ENCODE measurements at places on chromosomes 4 and X.
A peak's percentile ranks its signal among the peaks of the same experiment; 100 is the strongest.

- no peak for DNase-seq
Observed at GRCh38 chr4:76857074-76857409, 40.9 kb downstream of the SOWAHB start.

GRCh38 chr4:2469192-2469984 is 482 bp downstream of the RNF4 start:
- DNase-seq, result peak; percentile 67

DNA sequence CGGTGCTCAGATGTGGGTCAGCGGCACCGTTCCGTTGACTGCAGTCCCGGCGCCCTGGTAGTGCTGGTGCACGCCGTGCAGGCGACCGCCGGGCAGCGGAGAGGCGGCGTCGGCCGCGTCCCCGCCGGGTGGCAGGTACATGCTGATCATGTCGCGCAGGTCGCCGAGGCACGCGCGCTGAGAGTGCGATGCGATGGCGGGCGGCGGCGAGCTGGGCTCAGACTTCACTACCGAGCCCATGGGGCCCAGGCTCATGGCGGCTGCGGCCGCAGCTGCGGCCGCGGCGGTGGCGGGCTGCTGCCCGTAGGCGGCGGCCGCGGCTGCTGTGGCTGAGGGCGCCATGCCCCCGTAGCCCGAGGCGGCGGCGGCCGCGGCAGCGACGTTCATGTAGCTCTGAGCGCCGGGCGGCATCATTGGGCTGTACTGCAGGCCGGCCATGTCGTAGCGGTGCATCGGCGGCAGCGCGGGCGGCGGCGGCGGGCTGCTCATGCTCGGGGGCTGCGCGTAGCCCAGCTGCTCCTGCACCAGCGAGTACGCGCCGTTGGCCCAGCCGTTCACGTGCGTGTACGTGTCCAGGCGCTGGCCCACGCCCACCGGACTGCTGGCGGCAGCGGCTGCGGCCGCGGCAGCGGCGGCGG is 1.0 kb downstream of the SOX3 start:
- no peak for DNase-seq

- peak; percentile 37 for DNase-seq
Observed at GRCh38 chr4:150010525-150011126, 67.6 kb upstream of the DCLK2 start.

- DNase-seq, result no peak
Observed at GRCh38 chrX:138923805-138924204, 212.3 kb upstream of the FGF13 start.

DNA sequence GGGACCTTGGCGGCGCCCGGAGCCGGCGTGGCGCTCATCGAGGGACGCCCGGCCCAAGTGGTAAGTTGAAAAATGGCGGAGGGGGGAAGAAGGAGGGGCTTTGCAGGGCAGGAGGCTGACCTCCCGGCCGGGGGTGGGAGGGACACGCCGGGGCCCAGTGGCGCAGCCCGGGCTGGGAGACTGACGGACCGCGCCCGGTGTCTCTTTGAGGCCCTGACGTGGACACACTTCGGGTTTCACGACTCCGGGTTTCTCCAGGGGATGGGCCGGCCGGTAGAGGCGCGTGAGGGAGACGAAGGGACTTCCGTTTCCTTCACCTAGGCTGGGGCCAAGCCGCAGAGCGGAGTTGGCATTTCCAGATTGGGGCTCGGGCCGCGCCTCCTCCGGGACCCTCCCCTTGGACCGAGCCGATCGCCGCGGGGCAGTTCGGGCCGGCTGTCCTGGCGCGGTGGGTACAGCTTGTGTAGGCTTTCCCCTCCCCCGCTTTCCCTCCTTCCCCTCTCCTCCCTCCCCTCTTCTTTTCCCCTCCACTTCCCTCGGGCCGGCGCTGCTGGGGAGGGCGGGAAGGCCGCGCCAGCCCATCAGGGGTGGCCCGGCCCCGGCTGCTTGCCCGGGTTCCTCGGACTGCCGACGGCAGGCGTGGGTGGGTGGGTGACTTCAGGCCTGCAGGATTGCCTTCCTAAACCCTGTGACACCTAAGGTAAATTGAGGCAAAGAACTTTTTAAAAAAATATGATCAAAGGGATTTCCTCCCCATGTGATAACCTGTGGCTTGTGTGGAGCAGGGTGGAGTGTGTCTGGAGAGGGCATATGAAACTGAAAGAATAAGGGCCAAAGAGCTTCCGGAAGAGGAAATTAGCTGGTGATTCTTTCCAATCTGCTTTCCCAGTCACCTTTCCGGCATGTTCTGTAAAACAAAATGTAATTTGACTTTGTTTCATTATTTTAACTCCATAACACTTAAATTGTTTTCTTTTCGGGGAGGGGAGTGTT is at the start of gene XIAP:
TSS of gene XIAP (plus strand) at position 208 of the 993 bp plus-strand sequence. CDS start 25,610 bp downstream, outside the sequence.
- peak; percentile 75 for DNase-seq

DNA sequence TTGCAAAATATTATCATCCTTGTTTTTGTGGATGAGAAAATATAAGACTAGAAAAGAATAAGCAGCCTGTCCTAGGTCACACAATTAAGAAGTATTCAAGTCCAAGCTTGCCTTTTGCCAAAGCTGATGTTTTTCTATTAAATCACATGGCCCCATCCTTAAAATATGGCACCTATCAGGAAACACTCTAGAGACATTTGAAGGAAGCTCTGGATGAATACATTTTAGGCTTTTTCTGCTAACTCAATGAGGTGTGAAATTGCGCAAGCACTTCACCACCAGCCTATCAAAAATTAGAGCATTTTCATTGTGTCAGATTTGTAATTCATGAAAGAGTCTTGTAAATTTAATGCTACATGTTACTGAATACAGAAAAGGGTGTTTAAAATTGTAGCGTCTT is 251.1 kb upstream of the MAD2L1 start:
- DNase-seq, result no peak

DNA sequence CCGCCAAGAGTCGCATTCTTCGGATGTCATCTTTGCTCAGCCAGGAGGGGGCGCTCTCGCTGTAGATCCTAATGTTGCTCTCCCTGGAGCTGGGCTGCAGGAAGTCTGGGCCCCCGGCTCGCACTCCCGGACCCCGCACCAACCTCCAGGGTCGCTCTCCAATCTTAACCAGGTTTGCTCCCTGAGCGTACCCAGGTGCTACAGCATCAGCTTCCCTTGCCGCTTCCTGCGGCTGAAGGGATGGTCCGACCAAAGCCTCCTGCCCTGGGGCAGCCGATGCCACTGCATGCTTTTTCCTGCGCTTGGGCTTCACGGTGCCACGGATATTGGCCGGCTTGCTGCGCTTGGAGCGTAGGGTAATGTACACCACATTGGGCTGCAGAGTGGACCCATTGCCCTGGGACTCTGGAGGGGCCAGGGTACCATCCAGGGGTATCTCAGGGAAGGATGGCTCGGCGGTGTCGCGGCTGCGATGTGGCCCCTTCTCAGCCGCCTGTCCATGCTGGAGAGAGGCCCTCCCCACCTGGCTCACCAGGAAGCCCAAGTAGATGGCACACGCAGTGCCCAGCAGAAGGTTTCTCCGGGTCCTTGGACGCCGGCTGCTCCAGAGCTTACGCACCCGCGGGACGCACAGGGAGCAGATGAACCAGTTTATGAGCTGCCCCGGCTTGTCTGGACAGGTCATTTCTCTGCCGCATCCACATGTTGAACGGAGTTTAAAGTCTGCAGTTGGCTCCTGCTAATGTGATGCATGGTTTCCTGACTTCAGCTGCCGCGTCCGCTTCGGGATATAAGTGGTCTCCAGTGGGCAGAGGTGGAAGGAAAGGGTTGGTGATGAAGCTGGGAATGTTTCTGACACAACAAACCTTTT is 1.9 kb downstream of the GASK1B start:
- DNase-seq, result no peak

DNA sequence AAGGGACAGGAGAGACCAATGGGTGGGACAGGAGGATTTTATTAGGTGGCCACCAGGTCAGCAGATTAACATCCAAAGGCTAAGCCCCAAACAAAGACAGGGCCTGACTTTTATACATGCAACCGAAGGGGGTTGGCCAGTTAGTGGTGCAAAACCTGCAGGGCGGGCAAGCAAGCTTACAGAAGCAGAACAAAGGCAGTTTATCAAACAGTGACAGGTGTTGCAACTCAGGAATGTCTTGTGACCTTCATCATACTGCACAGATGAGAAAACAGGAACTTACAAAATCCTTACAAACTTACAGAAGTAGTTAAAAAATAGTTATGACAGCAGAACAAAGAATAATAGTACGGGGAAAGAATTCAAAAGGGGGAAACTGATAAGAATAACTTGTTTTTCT is 708.1 kb downstream of the GLUD2 start:
- no peak for DNase-seq
